KG1 (cell line): ENCODE measurements at places on chromosomes 16 and 17.

GRCh38 chr17:27408891-27409290, 47.4 kb upstream of the KSR1 start:
- DNase-seq, result no peak

DNA sequence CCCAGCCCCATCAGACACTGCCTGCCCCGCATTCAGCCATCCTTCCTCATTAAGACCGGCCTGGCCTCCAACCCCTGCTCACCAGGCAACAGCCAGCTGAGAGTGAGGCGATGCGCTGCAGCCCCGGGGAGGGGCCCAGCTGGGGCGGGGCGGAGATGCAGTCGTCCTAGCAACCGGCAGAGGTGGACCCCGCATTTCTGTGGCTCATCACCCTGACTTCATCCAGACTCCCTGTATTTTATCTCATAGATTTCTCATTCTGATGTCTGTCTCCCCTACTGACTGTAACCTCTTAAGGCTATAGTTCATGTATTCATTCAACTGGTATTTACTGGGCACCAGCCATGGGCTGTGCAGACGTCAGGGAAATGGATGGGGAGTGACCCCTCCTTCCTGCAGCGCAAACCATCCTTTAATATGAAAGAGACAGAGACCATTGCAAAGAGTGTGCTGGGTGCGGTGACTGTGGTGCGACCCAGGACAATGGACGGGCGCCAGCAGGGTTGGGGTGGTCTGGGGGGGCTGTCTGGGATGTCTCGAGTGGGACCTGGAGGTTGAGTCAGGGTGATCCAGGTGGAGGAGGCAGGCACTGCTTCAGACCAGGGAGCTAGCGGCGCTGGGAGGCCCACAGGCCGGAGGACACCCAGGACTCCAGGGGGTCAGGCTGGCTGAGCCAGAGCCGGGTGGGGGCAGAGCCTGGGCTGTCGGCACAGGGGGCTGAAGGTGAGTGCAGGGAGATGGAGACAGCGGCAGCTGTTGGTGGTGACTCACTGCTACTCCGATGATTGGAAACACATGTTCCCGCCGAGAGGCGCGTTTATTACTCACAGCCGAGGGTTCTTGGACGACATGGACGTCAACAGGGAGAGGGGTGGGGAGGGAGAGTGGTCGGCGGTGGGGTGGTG, 10.5 kb upstream of the TIMP2 start:
- DNase-seq, result no peak

- DNase-seq, result no peak
These were observed 12.5 kb downstream of the TLCD2 start for GRCh38 chr17:1697681-1698080.

DNA sequence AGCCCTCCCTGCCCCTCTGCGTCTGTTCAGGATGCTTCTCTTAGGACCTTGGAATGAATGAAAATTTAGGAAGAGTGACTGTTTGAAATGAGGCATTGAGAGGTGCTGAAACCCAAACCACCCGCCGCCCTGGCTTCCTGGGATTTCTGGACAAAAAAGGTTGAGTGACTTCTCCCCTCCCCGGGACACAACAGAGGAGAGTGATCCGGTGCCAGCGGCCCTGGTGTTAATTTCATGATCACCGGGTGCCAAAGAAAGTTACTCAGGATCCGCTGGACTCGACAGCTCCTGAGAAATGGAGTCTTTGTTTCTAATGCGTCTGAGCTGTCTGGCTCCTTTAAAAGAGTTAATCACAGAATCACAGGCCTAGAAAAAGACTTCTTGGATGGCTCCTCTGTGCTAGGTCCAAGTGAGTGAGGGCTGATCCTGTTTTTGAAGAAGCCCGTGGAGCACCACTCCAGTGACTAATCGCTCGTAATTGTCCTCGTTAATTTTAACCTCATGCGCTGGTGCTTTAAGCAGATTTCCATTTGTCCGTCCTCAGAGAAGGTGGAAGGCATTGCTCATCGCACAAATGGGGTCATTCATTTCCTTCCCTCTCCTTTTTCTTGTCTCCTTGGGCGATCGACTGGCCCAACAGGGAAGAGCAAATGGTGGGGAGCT, 144.4 kb upstream of the ZFHX3 start:
- no peak for DNase-seq

GRCh38 chr16:54282202-54282927, 4.2 kb downstream of the IRX3 start:
- DNase-seq, result no peak

- DNase-seq, result no peak
These were observed 89.0 kb upstream of the LHX1 start for GRCh38 chr17:36848008-36848902.

DNA sequence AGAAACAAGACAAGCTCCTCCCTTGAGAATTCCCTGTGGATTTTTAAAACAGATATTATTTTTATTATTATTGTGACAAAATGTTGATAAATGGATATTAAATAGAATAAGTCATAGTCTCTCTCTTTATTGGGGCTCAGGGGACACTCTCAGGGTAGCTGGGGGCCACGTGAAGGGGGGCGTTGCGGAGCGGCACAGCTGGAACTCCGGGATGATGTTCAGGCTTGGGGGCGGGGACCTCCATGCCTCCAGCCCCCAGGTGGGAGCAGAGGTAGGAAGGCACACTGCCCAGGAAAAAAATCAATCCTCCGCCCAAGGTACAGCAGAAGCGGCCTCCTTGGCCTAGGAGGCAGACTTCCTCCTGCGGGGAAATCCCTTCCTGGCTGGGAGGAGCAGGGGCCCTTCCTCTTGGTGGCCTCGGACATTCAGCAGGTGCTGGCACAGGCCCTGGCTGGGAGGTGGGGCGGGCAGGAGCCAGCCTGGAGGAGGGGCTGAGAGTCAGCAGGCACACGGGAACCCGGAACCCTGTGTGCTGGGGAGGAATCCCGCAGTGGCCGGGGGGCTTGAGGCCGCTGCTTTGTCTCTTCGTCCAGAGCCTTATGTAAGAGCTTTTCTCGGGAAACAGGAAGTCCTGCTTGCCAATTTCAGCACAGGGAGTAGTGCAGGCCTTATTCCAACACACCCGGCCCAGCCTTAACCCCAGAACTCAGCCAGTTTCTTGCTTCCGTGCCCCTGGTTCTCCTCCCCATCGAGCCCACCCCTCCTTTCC, 591 bp upstream of the TNFSF13 start:
- no peak for DNase-seq

GRCh38 chr17:47102914-47103313, 86.2 kb downstream of the CDC27 start:
- DNase-seq, result no peak

DNA sequence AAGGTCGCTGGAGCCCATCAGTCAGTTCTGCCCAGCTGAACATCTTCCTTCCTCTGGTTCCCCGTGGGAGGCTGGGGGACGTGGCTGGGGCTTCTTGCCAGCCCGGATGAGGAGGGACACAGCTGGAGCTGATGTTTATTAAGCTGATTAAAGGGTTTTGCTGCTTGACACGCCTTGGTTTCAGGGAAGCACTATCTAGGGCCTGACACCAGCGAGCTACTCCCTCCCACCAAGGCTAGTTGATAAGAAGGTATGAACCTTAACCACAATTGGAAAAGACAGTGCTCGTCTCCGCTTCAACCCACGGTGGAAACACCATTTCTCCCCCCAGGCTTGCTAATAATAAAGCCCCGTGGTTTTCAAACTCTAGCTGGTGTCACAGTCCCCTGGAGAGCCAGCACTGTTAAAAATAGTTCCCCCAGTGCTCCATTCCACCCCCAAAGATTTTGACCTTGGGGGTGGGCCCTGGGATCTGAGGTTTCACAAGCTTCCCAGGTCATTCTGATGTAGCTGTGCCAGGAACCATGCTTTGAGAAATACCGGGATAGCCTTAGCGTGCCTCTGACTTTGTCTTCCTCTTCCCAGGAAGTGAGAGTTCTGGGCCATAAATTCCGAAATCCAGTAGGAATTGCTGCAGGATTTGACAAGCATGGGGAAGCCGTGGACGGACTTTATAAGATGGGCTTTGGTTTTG, 5.5 kb downstream of the DHODH start:
- DNase-seq, result no peak

- no peak for DNase-seq
These were observed 787 bp downstream of the PRKAR1A start for GRCh38 chr17:68512960-68513474.

DNA sequence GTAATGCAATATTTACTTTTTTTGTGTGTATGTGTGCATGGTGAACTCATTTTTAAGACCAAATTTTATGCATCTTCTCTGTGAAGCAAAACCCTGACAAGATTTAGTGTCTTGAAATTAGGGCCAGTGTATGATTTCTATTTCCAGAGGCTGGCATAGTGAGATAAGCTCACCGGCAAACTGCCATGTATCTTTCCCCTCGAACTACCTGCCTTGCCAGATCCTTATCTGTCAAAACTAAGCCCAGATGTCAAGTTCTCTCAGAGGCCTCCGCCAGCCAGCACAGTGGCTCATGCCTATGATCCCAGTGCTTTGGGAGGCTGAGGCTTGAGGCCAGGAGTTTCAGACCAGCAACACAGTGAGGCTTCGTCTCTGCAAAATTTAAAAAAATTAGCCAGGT, 10.0 kb downstream of the USP32 start:
- DNase-seq, result no peak

GRCh38 chr16:88772871-88773811, 11.9 kb downstream of the PIEZO1 start:
- DNase-seq, result no peak

GRCh38 chr17:59466946-59467801, 98.2 kb upstream of the DHX40 start:
- DNase-seq, result no peak

DNA sequence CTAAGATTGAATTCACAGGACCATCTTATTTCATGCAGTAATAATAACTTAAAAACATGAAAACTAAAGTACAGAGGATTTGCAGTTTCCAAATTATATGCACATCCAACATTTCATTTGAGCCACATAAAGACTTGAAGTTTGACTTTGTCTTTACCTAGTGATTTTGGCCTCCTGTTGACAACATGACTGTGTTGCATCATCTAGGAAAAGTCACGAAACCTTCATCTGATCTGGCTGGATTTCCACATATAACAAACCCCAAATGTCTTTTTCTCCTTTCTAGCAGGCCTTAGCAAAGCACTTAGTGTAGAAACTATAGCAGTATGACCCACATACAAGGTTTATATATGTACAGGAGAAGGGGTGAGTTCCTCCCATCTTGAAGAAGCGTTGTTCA, 406.5 kb upstream of the CDH5 start:
- DNase-seq, result no peak

DNA sequence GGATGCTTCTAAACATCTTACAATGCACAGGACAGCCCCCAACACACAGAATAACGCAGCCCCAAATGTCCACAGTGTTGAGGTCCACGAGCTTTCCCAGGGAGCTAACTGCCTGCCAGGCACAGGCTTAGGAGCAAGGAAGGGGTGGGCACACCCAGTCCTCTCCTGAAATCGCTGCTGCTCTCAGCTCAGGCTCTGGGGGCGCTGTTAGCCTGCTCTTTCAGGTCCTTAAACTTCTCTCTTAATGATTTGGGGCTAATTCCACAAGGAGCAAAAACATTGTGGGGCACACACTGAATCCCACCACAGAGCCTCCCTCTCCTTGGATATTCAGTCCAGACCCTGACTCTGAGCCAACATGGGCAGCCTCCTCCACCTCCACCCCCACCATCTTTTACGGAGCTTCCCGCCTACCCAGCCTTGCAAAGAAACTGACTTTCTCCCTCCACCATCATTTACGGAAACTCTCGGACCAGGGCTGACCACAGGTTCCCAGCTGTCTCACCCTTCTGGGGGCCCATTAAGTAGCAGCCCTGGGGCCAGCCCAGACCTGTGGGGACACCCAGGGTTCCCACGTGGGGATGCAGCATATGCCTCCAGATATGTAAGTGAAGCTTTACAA, 1.1 kb downstream of the CD300H start:
- no peak for DNase-seq

DNA sequence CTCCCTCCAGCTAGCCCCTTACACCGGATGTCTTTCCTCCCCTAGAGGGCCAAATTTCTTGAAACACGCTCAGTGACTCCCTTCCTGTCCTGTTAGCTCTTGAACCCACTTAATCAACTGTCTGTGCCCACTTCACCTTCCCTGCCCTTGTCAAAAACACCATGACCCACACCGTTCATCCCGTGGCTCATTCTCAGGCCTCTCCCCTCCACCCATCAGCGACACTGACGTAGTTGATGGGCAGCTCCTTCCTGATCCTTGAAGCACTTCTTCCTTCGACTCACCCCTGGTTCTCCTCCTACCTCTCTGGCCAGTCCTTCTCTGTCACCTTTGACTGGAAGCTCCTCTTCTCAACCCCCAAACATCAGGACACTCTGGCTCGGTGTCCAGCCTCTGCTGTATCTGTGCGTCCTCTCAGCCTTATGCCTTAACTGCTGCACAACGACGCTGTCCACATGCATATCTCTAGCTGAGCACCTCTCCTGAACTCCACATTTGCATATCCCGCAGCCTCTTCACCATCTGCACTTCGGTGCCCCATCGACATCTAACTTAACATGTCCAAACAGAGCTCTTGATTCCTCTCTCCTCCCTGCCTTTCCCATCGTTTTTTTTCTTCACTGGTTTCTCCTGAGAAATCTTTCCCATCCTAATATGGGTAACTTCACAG, 39.3 kb upstream of the CCDC182 start:
- no peak for DNase-seq

GRCh38 chr17:46741122-46741730, 77.3 kb downstream of the WNT3 start:
- DNase-seq, result no peak

GRCh38 chr17:34800661-34801060, 160.6 kb downstream of the CCT6B start:
- no peak for DNase-seq

- no peak for DNase-seq
These were observed 38.5 kb downstream of the TMEM235 start for GRCh38 chr17:78269955-78270381.

DNA sequence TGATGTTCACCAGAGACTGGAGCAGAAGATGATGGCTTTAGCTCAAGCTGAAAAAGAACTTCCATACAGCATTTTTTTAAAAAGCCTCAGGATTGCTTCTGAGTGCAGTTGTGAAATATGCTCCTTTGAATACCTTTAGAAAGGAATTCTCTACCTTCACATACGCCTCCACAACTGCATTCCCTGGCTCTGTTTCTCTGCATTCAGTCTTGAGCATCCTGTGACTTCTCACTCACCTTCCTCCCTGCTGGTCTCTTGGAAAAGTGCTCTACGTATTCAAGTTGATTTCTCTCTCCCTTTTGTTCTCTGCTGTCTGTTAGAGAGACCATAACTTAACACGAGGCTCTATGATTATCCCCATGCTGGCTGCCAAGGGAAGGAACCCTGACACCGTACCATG, 34.5 kb downstream of the HS3ST2 start:
- no peak for DNase-seq

DNA sequence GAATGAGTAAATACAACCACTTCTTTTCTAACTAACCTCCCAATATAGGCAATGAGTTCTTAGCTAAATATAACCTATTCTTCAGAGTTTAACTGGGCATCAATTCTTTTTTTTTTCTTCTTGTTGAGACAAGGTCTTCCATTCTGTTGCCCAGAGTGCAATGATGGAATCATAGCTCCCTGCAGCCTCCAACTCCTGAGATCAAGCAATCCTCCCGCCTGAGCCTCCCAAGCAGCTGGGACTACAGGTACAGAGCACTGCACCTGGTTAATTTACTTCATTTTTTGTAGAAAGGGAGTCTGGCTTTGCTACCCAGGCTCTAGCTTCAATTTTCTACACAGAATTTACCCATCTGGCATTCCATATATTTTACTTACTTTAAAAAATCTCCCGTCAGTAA, 1.1 kb downstream of the METTL16 start:
- no peak for DNase-seq
